Activated CD4-positive, CD25-positive, alpha-beta regulatory T cell (primary cell): ENCODE measurements at places on chromosomes 7 and 10.

GRCh38 chr7:122046402-122046801 is 97.6 kb downstream of the AASS start:
- DNase-seq = no peak

- DNase-seq = no peak
These were observed 285.6 kb downstream of the HGF start for GRCh38 chr7:81484261-81484660.

- DNase-seq = no peak
These were observed 1290.3 kb upstream of the SORCS1 start for GRCh38 chr10:108454793-108455192.

DNA sequence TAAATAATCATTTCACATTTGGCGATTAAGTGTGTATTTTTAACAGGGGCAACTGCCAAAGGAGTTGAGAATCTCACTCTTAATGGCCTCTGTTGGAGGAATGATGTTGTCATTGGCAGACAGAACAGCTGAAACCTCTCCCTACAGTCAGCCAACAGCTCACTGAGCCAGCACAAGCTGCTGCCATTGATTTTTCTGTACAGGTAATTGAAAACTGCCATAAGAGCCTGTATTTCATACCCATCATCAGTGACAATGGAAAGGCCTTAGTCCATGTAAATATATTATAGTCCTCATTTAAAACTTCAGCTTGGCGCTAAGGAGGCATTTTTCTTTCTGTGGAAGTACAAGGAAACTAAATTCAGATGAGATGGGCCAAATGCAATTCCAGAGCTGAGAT is 28.1 kb upstream of the PTN start:
- no peak for DNase-seq

- DNase-seq = no peak
These were observed 13.1 kb upstream of the CUX1 start for GRCh38 chr7:101804088-101804963.

GRCh38 chr10:116664631-116665030 is 43.9 kb downstream of the PNLIPRP2 start:
- no peak for DNase-seq
